ENCODE measurements at places on chromosomes 3 and 15. TPM values are rescaled to one million over a fixed set of nuclear protein-coding genes. Genes with fewer than 3 reads are reported as not detected.

DNA sequence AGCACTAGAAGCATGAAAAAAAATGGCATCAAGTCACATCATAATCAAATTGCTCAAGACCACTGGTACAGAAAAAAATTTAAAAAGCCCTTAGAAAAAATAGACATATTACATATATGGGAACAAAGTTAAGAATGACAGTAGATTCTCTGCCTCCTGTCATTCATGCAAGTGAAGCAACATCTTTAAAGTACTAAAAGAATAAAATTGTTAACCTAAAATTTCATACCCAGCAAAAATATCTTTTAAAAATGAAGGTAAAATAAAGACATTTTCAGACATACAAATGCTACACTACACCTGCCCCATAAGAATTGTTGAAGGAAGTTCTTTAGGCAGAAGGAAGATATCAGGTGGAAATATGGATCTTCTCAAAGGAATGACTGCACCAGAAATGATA lies 55.9 kb downstream of the THSD4 start:
- no peak for DNase-seq

DNA sequence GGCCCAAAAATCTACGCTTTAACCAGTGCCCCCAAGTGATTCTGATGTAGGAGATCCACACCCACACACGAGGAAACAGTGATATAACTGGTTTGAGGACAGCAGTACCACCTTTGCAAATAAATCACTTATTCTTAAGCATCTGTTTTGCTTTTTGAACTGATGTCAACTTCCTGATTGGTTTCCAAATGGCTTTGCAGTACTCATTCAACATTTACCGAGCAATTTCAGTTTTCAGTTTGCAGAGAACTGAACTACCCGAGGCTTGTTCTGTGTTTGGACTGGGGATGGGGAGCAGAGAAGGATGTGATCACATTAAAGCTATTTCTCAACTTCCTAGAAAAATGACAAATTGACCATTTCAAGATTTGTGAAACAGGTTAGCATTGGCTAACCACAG lies 1.1 kb upstream of the GYG1 start:
- no peak for DNase-seq

DNA sequence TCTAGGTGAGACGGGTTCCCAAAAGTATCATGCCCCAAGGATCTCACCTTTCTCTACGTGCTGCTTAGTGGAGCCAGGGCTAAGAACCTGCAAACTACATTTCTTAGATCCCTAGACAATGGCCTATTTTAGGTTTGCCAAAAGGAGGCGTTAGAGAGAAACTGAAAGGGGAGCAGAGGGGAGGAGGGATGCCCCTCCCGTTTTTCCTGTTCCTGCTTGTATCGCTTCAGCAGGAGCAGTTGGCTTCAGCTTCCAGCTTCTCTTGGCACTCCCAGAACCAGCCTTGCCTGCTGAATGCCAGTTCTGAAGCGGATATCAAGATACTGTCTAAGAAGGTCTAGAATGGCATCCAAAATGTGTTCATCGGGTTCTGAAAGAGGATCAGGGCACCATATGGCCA lies 58.4 kb upstream of the ABHD17C start:
- DNase-seq, result no peak

GRCh38 chr15:43094416-43095030 lies 11.3 kb downstream of the UBR1 start:
- no peak for DNase-seq

Gene PLA2G4E
- total RNA-seq, result 0.34 TPM

Gene TMEM212
- total RNA-seq, result not detected

Gene GOLGA8S
- total RNA-seq, result 0.65 TPM

Gene DPPA2
- not detected for total RNA-seq

Measured in ureter (tissue), 1 donor.